Uterine smooth muscle cell (primary cell): ENCODE measurements at places on chromosomes 16 and 17. TPM values are rescaled to one million over a fixed set of nuclear protein-coding genes. Genes with fewer than 3 reads are reported as not detected.

The NPIPB13 gene
- total RNA-seq, result 0.33 and 0.75 TPM in 2 replicates

The TNFSF13 gene
- 0.44 and 0.75 TPM in 2 replicates for total RNA-seq

The SLC4A1 gene
- not detected in 2 replicates for total RNA-seq

The TBC1D3H gene
- total RNA-seq, result not detected in 2 replicates

The CDRT15L2 gene
- total RNA-seq, result not detected in 2 replicates

The ZFP3 gene
- 1.7 and 2.9 TPM in 2 replicates for total RNA-seq

The CXCL16 gene
- 0.33 and 1.6 TPM in 2 replicates for total RNA-seq

The RAP1GAP2 gene
- 2.4 and 3.7 TPM in 2 replicates for total RNA-seq

The UMOD gene
- not detected in 2 replicates for total RNA-seq

The SSTR5 gene
- 0.12 TPM in 1 of 2 replicates, not detected in the other for total RNA-seq

The P2RX5 gene
- 3.7 and 4.0 TPM in 2 replicates for total RNA-seq

The NPIPB6 gene
- 0.33 and 0.75 TPM in 2 replicates for total RNA-seq

The OMG gene
- total RNA-seq, result 0.11 and 2.0 TPM in 2 replicates

The ST6GALNAC2 gene
- 0.89 and 1.4 TPM in 2 replicates for total RNA-seq

The NTN3 gene
- total RNA-seq, result 0.89 and 2.4 TPM in 2 replicates

The NOD2 gene
- 0.22 and 0.25 TPM in 2 replicates for total RNA-seq

The GRB7 gene
- 0.37 and 1.00 TPM in 2 replicates for total RNA-seq

The CLEC19A gene
- total RNA-seq, result not detected in 2 replicates

The CCL16 gene
- not detected in 2 replicates for total RNA-seq

The AOC2 gene
- 0.33 and 0.75 TPM in 2 replicates for total RNA-seq
